ENCODE measurements at places on chromosomes 7 and 10.
A peak's percentile ranks its signal among the peaks of the same experiment; 100 is the strongest.

- DNase-seq, result no peak
Observed at GRCh38 chr10:122999347-122999746, 9.2 kb downstream of the IKZF5 start.

DNA sequence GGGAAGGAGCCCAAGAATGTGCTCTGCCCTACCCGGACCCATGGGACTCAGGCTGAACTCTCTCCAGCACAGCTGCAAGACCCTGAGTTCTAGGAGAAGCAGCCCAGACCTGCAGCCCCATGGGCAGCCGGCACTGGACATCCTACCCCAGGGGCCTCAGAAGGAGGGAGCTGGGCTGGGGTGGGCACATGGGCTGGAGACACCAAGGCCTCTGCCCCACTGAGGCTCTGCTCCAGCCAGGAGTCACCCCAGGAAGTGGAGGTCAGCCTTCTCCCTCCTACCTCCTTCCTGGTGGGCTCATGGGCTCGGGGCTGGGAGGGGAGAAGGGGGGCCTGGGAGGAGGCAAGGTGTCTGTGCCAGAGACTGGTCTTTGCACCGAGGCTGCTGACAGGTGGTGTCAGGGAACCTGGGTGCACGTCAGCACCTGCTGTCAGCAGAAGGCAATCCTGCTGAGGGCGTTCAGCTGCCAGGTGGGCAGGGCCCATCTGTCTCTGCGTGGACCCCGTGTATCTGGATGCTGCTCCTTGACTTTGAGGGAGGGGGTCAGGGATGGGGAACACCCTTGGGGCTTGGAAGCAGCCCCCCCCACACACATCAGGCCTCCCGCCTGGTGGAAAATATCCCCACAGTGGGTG is 95.2 kb downstream of the PDGFA start:
- no peak for DNase-seq

DNA sequence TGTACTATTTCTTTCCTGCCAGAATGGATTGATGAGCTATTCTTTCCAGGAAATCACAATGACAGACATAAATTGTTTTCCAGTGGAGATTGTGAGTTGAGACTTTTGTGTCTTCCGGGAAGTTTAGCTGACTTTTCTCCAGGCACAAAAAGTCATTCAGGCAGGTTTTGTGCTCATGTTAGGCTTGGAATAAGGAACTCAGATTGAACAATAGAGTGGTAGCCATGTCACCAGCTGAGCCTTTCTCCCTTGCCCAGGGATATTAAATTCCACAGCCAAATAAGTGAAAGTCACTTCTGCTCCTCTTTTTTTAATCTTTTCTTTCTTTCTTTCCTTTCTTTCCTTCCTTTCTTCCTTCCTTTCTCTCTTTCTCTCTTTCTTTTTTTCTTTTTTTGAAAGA is 559.6 kb downstream of the GALNT17 start:
- no peak for DNase-seq

DNA sequence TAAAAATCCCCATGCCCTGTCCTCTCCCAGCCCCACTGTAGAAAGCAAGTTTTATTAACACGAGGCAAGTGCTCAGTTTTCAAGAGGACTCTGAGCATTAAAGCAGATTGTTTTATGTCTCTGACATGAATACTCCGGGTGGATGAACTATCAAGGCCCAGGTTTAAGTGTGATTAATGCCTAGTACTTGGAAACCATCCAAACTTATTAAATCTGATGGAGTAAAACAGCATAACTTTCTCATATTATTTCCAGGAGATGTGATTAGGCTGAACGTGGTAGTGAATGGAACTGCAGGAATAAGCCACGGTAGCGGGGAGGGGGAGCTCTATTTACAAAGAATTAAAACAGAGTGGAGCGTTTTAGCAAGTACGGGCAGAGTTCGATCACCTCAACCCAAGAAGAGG is 144.2 kb upstream of the RNF32 start:
- no peak for DNase-seq

DNA sequence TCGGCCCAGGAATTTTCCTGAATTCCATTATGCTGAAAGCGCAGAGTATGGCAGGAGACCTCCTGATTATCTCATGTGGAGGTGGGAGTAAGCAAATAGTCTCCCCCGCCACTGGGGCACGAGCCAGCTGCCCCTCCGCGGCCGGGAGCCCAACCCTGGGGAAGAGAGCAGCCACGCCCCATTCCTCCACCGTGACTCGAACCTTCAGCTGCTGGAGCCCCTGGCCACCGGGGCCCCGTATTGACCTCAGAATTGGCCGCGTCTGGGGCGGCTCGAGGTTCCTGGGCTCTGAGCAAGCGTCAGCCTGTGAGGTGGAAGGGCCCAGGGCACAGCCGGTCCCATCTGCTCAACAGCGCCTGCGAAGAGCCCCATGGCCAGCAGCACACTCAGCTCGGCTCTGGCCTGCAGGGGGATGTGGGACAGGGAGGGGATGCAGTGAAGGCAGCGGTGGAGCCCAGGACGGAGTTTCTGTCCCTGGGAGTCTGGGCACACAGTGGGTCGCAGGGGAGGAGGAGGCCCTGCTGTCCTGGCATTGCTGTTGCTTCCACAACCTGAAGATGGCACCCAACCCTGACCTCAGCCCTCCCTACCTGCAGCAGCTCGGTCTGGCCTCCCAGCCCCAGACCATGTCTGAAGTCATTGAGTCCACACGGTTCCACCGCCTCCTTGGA is 97.8 kb downstream of the CHST15 start:
- peak; percentile 79 for DNase-seq

All from urothelium cell line (cell line).